Stimulated activated CD8-positive, alpha-beta memory T cell treated with anti-CD3 and anti-CD28 coated beads, Interleukin-15, amount 100 ng/mL, for 24 hours (primary cell): ENCODE measurements at places on chromosomes 16 and 17.

GRCh38 chr17:6710317-6710716 is 2.9 kb downstream of the SLC13A5 start:
- no peak for DNase-seq

DNA sequence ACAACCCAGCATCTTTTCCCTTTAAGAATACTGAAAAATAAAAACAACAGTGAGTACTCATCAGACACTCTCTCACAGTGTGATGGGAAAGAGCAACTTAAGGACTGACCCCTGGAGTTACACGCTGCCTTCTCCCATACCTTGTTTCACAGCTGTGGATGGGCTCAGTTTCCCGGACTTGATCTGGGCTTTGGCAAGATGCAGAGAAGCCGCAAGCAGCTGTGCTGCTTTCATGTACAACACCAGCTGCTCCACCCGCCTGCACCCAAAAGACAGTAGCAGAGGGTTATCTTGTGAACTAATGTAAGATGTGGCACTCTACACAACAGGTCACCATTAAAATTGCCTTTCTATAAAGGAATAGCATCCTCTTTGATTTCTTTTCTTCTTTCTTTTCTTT is 32.7 kb upstream of the ALDH3A1 start:
- no peak for DNase-seq

DNA sequence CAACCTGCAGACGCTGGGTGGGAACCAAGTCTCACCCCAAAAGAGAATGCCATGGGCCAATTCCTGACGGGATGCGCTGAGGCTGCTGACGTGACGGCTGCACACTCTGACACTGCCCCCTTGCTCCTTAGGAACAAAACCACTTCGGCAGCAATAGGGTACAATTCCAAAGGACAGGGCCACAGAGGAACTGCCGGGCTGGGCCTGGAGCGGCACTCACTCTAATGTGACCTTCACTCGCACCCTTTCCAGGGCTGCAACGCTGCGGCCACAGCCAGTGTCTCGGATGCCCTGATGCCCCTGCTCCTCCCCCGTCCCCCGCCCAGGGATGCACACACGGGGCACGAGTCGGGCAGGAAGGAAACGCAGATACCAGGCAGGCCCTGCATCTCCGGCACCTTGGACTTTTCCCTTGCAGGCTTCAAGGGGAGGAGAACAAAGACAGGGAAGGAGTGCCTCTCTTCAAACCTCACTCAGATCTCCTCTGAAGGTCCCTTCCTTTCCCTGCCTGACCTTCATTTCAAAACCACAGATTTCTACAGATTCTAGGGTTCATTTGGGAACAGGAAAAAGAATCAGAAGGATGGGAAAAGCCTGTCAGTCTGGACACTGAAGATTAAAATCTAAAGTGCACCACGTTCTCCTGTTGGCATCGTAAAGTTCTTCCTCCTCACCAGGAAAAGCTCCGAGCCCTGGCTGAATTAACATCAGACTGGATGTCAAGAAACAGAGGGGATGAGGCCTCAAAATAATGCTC is 2.3 kb downstream of the PITPNA start:
- no peak for DNase-seq

DNA sequence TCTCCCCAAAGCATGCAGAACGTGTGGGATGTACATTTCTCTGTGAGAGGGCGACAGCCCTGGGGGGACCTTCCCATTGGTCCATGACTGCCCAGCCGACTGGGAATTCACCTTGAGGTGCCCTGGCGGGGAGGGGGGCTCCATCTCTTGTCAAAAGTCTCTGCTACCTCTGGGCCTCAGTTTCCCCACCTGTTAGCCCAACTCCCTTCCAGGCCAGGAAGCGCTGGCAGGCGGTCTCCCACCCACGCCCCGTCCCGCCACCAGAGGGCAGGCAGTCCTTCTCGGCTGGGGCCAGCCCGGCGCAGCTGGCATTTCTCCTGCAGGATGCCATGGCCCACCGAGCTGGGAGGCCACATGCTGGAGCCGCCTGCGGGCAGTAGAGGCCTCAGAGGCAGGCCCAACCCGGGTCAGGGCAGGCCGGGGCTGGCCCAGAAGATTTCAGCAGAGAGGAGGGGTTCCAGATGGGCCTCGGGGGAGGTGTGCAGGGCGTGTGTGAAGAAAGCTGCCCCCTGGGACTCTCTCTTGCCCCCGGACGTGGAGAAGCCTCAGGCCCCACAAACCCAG is 16.6 kb downstream of the CD7 start:
- no peak for DNase-seq

GRCh38 chr17:80773243-80773991 is 218.2 kb upstream of the CHMP6 start:
- DNase-seq: no peak

GRCh38 chr17:83113381-83113780 is 34.0 kb downstream of the METRNL start:
- DNase-seq: no peak

DNA sequence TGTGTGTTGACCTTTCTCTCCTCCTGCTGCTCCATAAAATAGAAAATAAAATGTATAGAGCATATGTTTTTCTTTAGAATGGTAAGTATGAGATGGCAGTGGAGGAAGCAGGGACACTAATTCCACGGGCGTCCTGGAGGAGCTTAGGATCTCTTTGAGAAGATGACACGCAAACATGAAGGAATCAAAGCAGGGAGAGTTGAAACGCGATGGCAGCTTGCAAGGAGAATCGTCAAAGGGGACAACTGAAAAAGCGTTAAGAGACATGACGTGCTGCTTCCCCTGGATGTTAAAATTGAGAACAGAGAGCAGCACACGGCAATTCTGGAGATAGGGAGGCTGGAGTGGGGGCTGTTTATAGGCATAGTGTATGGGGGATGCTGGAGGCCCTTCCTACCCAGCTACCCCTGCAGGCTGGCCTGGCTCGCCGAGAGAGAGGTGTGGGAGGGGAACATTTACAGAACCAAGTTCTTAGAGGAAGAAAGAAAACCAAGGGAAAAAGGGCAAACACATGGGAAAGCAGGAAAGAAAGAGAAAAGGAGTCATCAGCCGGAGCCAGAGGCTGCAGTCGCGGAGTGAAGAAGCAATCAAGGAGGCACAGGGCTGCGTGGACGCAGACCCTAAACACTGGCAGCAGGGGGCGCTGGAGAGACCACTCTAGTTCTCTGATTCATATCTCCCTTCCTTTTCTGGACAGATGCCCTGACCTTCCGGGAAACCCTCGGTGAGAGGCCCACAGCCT is 55.8 kb downstream of the MYH13 start:
- no peak for DNase-seq

DNA sequence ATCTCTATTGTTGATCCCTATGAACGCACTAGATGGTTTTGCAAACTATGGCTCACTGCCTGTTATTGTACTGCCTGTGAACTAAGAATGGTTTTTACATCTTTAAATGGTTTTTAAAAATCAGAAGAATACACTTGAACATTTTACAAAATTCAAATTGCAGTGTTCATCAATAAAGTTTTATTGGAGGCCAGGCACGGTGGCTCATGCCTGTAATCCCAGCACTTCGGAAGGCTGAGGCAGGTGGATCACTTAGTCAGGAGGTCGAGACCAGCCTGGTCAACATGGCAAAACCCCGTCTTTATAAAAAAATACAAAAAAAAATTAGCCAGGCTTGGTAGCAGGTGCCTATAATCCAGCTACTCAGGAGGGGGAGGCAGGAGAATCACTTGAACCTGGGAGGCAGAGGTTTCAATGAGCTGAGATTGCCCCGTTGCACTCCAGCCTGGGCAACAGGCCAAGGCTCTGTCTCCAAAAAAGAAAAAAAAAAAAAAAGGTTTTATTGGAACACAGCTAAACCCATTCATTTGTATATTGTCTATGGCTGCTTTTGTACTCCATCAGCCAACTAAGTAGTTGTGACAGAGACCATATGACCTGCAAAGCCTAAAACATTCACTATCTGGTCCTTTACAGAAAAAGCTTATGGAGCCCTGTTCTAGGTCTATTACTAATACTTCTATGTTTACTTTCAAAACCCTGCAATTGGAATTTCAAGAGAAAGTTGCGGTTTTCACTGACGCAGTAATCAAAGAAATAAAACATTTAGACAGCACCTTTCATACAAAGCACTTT is 18.9 kb downstream of the IKZF3 start:
- DNase-seq: no peak
